ENCODE measurements at places on chromosomes 3 and 15.

DNA sequence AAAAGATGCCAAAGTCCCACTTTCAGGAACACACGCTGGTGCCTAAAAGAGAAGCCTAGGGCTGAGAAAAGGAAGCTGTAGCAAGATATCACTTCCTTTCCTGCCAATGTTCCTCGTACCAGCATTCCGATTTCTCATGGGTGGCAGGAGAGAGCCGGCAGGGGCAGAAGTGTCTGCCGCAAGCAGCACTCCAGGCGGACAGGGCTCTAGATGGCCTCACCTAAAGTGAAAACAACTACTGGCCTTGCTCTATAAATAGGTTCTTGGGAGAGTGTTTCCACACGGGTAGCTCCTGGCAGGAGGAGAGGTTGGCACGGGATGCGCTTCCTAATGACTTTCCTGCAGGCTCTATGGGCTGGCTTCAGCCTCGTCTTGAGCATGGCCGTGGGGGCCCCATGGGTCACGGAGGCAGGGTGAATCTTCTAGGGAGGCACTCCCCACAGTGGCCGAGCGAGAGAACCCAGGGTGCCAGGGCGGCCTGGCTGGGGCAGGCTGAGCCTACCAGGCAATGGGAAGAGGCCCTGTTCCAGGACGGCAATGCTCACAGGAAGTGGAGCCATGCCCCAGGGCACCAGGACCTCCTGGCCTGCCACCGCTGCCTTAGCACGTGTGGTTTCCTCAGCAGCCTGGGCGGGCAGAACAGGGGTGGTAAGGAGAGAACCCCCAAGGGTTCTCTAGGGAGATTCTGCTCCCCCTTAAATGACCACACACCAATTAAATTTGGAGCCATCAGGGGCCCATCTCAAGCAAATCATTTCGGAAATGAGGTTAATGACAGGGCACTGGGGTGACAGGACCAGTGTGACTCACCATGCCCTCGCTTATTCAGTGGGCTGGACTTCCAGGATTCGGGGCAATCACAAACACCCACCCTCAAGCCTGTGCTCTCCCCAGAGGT, 14.6 kb upstream of the DUSP7 start:
- no peak for DNase-seq

- DNase-seq: no peak
Observed at GRCh38 chr3:158355623-158356588, 215.1 kb upstream of the MLF1 start.

DNA sequence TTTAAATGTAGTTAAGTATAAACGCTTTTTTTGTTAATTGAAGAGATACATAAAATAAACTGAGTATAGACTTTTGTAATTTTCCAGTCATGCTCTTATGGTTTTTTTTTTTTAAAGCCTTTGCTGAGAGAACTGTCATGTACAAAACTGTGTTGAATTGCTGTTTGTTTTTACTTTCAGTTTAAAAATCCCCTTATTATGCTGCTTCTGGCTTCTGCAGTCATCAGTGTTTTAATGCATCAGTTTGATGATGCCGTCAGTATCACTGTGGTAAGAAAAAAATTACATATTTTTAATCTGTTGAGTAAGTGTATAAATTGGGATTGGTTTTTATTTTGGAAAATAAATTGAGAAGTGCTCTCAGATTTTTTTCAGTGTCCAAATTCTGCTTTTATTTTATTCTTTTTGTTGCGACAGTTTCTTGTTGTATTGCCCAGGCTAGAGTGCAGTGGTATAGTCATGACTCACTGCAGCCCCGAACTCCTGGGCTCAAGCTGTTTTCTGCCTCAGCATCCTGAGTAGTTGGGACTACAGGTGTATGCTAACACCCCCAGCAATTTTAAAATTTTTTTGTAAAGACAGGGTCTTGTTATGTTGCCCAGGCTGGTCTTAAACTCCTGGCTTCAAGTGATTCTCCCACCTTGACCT, 40.7 kb downstream of the ATP2C1 start:
- no peak for DNase-seq

DNA sequence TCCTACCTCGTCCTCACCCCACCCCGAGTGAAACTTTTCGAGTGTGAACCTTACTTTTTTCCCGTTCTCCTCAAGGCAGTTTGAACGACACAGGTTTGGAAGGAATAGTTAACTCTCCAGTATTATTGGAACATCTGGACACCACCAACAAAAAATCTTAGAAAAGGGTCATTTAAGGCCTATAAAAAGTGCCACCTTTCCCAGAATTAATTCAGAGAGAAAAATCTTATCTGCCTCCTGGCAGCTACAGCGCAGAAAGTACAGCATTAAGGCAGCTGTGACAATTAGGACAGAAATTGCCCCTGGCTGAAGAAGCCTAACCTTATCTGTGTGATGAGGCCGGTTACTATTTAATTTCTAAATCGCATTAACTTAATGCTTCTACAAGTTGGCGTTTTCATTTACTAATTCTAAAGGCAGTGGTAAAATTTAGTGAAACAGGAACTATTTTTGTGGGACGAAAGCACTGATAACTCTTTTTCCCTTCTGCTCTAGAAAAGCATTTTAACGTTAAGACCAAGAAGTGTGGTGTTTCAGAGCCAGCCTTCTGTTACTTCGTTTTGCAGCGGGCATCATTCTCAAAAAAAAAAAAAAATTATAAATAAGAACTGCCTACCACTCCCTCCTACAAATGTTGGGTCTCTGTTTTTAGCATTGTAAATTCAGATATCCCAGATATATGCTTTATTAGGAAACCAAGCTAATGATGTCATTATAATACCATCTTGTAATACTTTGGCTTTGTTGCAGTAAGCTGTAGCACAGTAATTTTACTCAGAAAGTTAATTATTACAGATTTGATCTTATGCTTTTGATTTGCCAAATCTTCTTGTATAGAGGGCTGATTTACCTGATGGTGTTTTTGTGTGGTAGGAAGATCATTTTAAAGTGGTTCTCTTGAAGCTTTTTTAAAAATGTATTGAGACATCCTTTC, 1.4 kb downstream of the ATP11B start:
- DNase-seq: no peak

- DNase-seq: no peak
Observed at GRCh38 chr15:35305946-35306345, 220.9 kb upstream of the NANOGP8 start.

DNA sequence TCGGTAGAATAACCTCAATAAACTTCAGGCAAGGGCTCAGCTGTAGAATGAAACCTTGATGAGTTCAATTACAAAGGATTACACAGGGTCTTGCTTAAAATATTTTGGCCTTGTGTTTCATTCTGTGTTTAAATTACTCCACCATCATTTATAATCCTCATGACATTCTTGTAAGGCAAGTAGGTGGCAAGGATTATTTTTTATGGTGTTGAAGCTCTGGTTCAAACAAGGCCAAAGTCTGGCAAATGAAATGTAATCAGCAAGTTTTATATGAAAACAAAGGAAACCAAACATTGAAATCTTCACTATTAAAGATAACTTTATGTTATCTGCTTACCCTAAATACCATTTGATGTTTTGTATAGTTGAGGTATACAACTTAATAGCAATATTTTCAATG, 221.3 kb upstream of the HES1 start:
- no peak for DNase-seq

DNA sequence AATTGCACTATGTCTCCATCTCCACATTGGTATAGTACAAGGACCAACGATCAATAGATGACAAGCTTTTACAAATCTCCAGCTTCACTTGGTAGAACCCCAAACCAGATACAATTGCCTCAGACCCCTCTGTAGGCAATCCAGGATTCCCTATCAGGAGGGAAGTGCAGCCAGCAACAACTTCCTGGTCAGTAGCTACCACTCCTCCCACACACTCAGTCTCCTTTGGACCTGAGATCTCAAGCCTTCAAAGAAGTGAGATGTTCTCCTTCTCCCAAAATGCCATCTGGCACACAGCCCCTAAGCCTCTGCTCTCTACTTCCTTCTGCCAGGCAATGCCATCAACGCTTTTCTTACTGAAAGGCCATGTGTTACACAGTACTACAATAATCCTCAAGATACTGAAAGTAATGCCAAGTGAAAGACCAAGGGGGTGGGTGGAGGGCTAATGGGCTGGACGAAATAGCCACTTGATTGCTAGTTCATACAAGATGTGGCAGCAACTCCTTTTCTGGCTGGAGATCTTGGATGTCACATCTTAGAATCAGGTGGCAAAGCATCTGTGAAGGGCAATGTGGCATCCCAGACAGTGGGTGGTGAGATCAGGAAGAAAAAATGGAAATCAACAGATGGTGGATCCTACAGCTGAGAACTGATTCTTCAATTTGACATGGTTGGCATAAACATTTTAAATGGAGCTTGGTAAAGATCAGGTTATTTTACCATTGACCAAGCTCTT, 75.3 kb upstream of the ACP3 start:
- no peak for DNase-seq

- no peak for DNase-seq
Observed at GRCh38 chr15:85826756-85827515, 32.2 kb upstream of the KLHL25 start.

- no peak for DNase-seq
Observed at GRCh38 chr15:74839526-74840395, 3.2 kb downstream of the ULK3 start.

- no peak for DNase-seq
Observed at GRCh38 chr3:187188931-187189330, 8.4 kb upstream of the RTP1 start.

GRCh38 chr3:179166561-179167201, 18.5 kb downstream of the PIK3CA start:
- DNase-seq: no peak

- no peak for DNase-seq
Observed at GRCh38 chr3:105614288-105615030, 247.8 kb downstream of the ALCAM start.

GRCh38 chr15:83899670-83900069, 245.7 kb downstream of the ADAMTSL3 start:
- no peak for DNase-seq

DNA sequence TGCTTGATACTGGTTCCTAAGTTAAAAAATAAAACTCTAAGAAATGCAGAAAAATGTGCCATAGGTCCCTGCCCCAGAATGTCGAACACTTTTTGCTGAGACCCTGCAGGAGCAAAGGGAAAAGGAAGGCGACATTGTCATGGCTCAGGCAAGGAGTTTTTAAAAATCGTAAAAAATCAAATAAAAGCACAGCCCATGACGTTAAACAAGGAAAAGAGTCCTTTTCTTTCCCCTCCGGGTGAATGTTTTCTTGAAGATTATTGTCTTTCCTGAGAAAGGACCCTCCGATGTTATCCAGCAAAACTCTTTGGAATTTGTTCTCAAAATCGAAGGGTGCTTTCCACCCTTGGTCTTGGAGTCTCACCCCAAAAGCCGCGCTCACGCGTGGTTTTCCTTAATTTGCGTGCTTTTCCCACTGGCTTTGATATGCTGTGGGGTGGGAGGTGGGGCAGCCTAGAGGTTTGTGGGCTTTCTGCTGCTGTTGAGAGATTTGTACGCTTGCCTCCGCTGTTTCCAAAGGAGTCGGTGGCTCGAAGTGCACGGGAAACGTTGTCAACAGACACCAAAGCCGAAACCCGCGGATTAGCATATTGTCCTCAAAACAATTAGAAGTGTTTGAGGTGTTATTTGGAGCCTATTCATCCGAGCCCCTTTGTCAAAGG, 2.9 kb downstream of the SOX14 start:
- DNase-seq: no peak

GRCh38 chr3:72487078-72487765, 361.0 kb downstream of the SHQ1 start:
- DNase-seq: peak; percentile 18

DNA sequence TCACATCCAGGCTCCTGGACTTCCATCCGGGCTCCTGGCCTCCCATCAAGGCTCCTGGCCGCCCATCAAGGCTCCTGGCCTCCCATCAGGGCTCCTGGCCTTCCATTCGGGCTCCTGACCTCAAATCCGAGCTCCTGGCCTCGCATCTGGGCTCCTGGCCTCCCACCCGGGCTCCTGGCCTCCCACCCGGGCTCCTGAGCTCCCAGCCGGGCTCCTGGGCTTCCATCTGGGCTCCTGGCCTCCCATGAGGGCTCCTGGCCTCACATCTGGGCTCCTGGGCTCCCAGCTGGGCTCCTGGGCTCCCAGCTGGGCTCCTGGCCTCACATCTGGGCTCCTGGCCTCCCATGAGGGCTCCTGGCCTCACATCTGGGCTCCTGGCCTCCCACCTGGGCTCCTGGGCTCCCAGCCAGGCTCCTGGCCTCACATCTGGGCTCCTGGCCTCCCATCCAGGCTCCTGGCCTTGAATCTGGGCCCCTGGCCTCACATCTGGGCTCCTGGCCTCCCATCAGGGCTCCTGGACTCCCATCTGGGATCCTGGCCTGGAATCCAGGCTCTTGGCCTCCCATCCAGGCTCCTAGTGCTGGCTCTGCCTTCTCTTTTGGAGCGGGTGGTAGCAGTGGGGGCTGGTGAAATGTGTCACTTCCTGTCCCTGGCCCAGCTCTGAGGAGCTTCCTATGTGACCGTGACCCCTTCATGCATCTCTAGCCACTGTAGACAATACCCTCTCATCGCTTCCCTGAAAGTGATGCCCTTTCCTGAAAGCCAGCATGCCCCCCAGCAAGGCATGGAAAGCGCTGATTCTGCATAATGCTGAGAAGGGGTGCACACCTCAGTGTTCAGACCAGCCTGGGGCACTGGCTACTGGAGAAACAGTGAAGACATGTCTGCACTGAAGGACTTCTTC, 62.7 kb upstream of the BLM start:
- DNase-seq: no peak

- DNase-seq: no peak
Observed at GRCh38 chr3:56137415-56137814, 330.9 kb downstream of the ERC2 start.

DNA sequence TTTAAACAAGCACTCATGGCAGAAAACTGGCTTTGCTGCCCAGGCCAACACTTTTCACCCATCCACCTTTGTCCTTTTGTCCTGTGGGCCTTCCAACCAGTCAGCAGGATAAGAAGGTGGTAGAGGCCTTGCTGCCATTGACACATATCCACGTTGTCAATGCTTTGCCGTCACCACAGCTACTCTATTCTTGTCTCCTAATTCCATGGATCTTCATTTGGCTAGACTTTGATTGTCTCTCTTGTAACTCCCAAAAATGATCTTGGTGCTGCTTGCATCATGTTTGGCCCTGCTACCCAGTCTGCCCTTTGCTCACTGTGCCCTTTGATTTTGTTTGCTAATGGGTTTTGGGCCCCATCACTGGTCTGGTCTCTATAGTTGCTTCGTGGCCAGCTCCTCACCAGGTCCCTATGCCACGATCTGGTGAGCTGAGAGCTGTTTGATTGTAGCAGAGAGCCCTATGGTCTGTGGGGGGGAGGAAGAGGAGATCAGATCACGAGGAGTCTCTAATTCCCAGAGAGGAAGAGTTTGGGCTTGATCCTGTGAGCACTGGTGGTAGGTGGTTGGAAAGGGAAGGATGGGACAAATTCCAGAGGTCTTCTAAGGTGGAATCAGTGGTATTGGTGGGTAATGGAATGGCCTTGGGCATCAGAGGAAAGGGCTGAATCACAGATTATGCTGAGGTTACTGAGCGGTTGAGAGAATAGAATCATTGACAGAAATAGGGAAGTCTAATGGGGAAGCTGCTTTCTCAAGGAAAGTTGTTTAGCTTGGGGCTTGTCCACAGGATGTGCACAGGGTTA, 40.3 kb downstream of the ABHD2 start:
- DNase-seq: no peak

GRCh38 chr3:159189994-159190669, 388.3 kb downstream of the MFSD1 start:
- DNase-seq: no peak

GRCh38 chr3:47482366-47482765, 6.6 kb upstream of the SCAP start:
- DNase-seq: no peak

- no peak for DNase-seq
Observed at GRCh38 chr15:58549013-58549784, 117.4 kb downstream of the LIPC start.

- DNase-seq: no peak
Observed at GRCh38 chr15:90822204-90822955, 46.0 kb upstream of the FURIN start.

GRCh38 chr3:10008588-10009344, 17.5 kb upstream of the FANCD2 start:
- no peak for DNase-seq

Measured in left renal pelvis (tissue), 4 donors.